Mesenchymal stem cell (in vitro differentiated cells and primary cell): ENCODE measurements at places on chromosomes 12 and 14.
A peak's percentile ranks its signal among the peaks of the same experiment; 100 is the strongest.

GRCh38 chr14:95523815-95524448 lies 7.5 kb upstream of the SYNE3 start:
- peaks cover 11% of the 10 kb centered on the region for H3K4me1 ChIP-seq
- no peak overlapping the region for H3K4me3 ChIP-seq
- peak; percentile 88 for DNase-seq
- H3K36me3 ChIP-seq, result no peaks in the 10 kb centered on the region
- peak overlapping the region; percentile 7 for H3K27ac ChIP-seq

- H3K4me1 ChIP-seq, result no peaks in the 10 kb centered on the region
- no peak overlapping the region for H3K4me3 ChIP-seq
- H3K36me3 ChIP-seq, result no peaks in the 10 kb centered on the region
- no peak overlapping the region for H3K27ac ChIP-seq
- DNase-seq, result peak; percentile 88
Observed at GRCh38 chr12:28583701-28584261, 393.5 kb downstream of the CCDC91 start.

GRCh38 chr12:112160611-112161010 lies 35.3 kb downstream of the TRAFD1 start:
- H3K27me3 ChIP-seq, result no peaks in the 10 kb centered on the region
- H3K4me3 ChIP-seq, result no peak overlapping the region
- DNase-seq, result no peak
- H3K4me1 ChIP-seq, result no peaks in the 10 kb centered on the region

GRCh38 chr12:22803725-22804124 lies 178.8 kb downstream of the ETNK1 start:
- no peak for DNase-seq
- no peaks in the 10 kb centered on the region for H3K36me3 ChIP-seq
- H3K4me1 ChIP-seq, result peaks cover 4% of the 10 kb centered on the region
- no peaks in the 10 kb centered on the region for H3K27me3 ChIP-seq
- H3K4me3 ChIP-seq, result peak overlapping the region; percentile 23

DNA sequence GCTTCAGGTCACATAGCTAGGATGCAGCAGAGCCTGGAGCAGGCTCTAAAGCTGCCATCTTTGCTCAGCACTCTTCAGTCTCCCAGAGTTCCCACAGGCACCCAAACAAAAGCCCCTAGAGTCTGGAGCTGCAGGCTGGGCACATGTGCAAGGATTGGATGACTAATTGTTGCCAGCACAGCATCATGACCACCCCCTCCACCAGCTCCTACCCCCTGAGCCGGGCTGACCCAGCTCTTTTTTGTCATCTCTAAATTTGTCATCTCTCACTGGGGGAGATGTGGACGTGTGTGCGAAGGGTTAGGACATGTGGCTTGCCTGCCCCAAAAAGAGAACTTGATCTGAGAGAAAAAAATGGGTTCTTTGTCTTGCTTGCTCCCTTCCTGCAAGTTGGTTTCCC lies 4.3 kb upstream of the MMP19 start:
- no peak overlapping the region for H3K4me3 ChIP-seq
- H3K27me3 ChIP-seq, result no peaks in the 10 kb centered on the region
- H3K36me3 ChIP-seq, result no peaks in the 10 kb centered on the region
- peaks cover 18% of the 10 kb centered on the region for H3K4me1 ChIP-seq

DNA sequence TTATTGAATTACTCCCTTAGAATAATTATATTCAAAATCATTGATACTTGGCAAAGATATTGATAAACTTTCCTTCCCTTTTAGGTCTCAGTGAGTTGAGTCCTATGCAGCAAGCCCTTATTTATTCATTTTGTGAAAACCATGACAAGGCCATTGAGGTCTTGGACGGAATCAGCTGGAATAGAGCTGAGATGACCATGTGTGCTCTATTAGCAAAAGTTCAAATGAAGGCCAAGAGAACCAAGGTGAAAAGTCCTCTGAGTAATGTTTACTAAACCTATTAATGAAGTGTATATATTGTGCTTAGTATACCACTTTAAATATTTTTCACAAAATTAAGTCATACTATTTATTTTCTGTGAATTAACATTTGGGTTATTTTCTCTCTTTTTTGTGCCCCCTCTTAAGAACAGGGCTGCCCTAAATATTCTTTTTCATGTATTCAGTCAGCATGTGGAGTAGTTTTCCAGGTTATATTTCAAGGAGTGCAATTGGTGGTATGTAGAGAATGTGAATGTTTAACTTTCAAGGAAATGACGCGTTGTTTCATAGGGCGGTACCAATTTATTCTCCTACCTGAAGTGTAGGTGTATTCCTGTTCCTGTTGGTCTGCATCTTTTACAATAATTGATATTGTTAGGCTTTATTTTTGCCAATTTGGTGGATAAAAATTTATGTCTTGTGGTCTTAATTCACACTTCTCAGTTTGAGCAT lies 201.4 kb downstream of the TTC6 start:
- H3K4me1 ChIP-seq, result no peaks in the 10 kb centered on the region
- no peak for DNase-seq
- H3K4me3 ChIP-seq, result no peak overlapping the region
- H3K27me3 ChIP-seq, result no peaks in the 10 kb centered on the region
- H3K27ac ChIP-seq, result no peak overlapping the region
- no peaks in the 10 kb centered on the region for H3K36me3 ChIP-seq

DNA sequence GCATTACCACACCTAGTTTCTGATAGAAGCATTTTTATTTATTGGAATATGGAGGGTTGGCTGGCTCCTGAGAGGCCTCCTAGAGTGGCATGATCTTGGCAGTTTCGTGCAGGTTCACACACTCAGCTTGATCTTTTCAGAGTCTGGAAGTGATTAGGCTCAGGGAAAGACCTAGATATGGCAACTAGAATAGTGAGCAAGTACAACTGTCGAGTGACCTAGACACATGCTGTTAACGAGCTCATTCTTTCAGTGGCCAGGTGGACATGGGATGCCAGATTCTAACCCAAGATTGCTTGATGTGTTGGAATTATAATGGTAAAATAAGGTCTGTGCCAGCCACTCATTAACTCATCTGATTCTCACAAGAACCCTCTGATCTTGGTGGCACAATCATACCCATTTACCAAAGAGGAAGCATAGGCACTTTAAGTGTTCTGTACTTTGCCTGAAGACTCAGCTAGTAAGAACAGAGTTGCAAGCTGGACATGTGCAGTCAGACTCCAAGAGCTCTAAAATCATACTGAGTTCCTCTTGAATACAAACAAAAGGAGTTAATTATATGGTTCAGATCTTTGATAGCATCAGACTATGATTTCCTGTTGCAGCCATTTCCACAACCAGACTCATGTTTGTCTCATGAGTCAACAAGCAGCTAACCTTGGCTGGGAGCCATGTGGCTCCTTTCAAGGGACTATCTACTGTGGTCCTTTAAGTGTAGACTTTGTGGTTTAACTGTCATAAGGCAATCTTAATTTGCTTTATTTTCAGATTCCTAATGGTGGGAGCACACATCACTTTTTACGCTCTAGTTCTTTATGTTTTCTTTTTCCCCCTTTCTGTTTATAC lies 144.2 kb downstream of the PLEKHA5 start:
- no peaks in the 10 kb centered on the region for H3K27me3 ChIP-seq
- peak; percentile 97 for DNase-seq
- H3K36me3 ChIP-seq, result peaks cover 33% of the 10 kb centered on the region
- H3K4me1 ChIP-seq, result peaks cover 10% of the 10 kb centered on the region

DNA sequence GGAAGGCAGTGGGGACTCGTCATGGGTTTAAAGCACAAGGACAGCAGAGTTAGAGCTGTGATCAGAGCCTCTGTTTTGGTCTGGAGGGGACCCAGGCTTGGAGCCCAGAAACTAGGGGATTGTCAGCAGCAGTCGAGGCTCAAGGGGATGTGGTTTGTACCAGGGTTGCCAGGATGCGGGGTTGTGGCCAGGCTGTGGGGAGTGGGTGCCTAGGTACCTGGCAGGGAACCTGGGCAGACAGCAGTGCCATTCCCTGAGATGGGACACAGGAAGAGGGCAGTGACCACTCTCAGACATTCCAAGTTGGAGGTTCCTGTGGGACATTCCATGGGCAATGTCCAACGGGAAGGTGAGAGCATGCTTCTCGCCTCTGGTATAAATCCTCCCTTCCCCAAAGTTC lies 222.3 kb downstream of the SLC41A2 start:
- no peak for DNase-seq
- peaks cover 10% of the 10 kb centered on the region for H3K4me1 ChIP-seq
- H3K36me3 ChIP-seq, result no peaks in the 10 kb centered on the region
- no peak overlapping the region for H3K27ac ChIP-seq

DNA sequence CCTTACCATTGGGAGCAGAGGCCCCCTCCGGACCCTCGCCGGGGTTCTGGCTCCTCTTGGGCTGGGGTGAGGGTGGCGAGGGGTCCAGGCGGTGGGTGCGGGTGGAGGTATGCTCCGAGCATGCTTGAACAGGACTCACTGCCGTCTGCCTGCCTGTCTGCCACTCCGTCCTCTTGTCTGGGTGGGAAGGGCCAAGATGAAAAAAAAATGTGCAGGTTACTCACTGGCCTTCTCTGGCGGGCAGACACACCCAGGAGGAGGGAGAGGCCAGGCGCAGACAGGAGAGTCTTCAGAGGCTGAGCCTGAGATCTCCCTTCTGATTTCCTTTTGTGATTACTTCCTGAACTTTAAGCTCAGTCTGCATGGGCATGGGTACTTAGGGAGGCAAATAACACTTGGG lies 76.1 kb downstream of the STON2 start:
- H3K36me3 ChIP-seq, result no peaks in the 10 kb centered on the region
- H3K4me3 ChIP-seq, result no peak overlapping the region
- H3K27me3 ChIP-seq, result peaks cover 19% of the 10 kb centered on the region
- H3K27ac ChIP-seq, result no peak overlapping the region

GRCh38 chr12:108304633-108305032 lies 34.5 kb downstream of the CMKLR1 start:
- peaks cover 64% of the 10 kb centered on the region for H3K27me3 ChIP-seq
- peaks cover 50% of the 10 kb centered on the region for H3K4me1 ChIP-seq
- DNase-seq, result no peak
- H3K27ac ChIP-seq, result no peak overlapping the region
- H3K4me3 ChIP-seq, result no peak overlapping the region

DNA sequence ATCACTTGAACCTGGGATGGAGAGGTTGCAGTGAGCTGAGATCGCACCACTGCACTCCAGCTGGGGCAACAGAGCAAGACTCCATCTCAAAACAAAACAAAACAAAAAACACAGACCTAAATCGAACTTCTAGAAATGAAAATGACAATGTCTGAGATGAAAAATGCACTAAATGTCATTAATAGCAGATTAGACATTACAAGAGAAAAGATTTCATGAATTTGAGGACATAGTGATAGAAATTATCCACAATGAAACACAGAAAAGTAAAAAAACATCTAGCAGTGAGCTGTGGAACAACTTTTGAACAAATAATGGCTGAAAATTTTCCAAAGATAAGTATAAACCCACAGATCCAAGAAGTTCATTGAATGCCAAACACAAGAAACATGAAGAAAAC lies 35.2 kb downstream of the BICDL1 start:
- no peaks in the 10 kb centered on the region for H3K36me3 ChIP-seq
- no peaks in the 10 kb centered on the region for H3K27me3 ChIP-seq
- peaks cover 2% of the 10 kb centered on the region for H3K4me1 ChIP-seq
- H3K4me3 ChIP-seq, result no peak overlapping the region

DNA sequence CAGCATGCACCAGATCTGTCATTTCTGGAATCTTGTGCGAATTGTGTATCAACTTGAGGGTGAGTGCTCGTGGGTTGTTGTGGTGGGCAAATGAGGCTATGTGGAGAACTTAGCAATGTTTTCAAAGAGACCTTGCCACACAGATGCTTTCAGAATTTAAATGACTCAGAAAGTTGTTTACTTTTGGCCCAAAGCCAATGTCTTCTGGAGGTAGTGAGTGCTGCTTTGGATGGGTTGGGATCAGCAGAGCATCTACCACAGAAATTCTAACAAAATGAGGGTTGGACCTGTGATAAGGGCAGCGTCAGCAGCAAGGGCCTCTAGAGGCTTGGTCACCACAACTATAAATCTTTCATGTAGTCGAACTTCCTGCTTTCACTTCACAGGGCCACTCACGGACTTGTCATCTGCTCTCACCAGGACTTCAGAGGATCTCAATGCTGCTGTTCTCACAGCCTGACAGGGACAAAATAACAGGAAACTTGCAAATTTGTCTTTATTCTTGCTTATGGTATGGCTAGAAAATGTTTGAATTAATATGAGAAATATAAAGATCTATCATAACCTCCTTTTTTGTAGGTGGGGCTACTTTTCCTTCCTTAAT lies 111.4 kb downstream of the DACT1 start:
- H3K4me3 ChIP-seq, result no peak overlapping the region
- peaks cover 11% of the 10 kb centered on the region for H3K4me1 ChIP-seq
- H3K36me3 ChIP-seq, result no peaks in the 10 kb centered on the region
- H3K27ac ChIP-seq, result peak overlapping the region; percentile 22
- peak; percentile 99 for DNase-seq
- no peaks in the 10 kb centered on the region for H3K27me3 ChIP-seq

DNA sequence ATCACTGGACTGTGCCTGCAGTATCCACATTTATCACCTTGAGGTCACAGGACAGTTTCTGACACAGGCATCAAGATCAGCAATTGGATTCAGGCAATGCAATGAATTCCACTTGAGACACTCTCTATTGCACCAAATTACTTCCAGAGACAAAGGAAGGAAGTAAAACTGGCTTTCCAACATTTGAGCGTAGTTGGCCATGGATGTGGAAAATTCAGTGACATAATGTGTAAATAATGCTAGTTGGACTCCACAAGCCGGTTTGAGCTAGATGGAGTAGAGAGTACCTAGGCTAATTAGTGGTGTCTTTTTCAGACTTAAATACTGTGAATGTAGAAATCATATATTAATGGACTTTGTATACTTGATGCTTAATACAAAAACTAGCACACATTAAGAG lies 168.3 kb upstream of the SYT1 start:
- H3K27ac ChIP-seq, result no peak overlapping the region
- no peak for DNase-seq
- no peaks in the 10 kb centered on the region for H3K27me3 ChIP-seq
- H3K4me1 ChIP-seq, result no peaks in the 10 kb centered on the region
- H3K36me3 ChIP-seq, result no peaks in the 10 kb centered on the region
- no peak overlapping the region for H3K4me3 ChIP-seq
